ENCODE measurements at places on chromosomes 1 and 21.

- no peak for ATAC-seq
Measured at GRCh38 chr1:231021540-231022031, 18.5 kb downstream of the FAM89A start.

DNA sequence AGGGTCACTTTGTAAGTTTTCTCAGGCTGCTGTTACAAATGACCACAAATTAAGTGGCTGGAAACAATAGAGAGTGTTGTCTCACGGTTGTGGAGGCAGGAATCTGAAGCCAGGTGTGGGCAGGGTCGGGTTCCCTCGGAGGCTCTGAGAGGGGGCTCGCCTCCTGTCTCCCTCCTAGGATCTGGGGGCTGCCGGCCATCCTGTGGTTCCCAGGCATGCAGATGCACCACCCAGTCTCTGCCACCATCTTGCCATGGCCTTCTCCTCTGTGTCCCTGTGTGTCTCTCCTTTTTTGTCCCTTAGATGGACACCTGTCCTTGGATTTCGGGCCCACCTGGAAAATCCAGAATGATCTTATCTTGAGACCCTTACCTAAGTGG lies 4.8 kb downstream of the TP73 start:
- ATAC-seq = no peak

- peak; percentile 88 for ATAC-seq
Measured at GRCh38 chr1:35451125-35451528, 106.1 kb downstream of the KIAA0319L start.

DNA sequence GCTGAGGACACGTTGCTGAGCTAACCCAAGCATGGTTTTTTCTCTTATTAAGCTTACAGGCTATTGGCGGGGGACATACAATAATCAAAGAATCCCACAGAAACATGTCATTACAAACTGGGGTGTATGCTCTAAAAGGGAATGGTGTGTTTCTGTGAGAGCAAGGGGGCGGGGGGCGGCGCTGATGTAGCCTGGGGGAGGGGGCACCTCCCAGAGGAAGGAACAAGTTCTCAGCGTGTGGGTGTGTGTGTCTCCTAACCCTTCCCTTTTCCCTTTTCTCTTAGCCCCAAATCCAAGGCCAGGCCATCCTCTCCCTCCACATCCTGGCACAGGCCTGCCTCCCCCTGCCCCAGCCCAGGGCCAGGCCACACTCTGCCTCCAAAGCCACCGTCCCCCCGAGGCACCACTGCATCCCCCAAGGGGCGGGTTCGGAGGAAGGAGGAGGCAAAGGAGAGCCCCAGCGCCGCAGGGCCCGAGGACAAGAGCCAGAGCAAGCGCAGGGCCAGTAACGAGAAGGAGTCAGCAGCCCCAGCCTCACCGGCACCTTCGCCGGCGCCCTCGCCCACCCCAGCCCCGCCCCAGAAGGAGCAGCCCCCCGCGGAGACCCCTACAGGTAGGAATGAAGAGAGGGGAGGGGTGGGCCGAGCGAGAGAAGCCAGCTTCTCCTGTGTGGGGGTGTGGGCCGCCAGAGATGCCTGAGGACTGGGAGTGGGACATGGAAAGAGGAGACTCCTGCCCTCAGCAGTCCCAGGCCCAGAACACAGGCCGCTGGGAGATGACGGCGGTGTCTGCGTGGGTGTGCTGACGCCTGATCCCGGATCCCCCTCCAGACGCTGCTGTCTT lies 21.9 kb downstream of the MAP7D1 start:
- no peak for ATAC-seq

DNA sequence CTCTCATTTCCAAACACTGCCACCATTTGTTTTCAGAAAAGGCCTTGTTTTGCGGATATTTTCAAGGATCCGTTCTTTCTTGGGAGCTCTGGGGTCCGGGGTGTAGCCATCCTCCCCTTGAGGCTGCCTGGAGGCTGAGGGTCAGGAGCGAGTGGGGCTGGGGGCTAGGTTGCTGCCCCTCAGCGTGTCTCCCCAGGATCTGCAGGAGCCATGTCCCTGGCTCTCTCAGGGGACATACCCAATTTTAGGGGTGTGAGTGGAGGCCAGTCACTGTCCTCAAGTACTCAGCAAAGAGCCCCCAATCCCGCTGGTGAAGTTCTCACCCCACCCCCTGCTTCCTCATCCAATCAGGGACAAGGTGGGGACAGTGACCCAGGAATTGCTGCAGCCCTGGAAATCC lies 15.0 kb upstream of the PRDM16 start:
- no peak for ATAC-seq

DNA sequence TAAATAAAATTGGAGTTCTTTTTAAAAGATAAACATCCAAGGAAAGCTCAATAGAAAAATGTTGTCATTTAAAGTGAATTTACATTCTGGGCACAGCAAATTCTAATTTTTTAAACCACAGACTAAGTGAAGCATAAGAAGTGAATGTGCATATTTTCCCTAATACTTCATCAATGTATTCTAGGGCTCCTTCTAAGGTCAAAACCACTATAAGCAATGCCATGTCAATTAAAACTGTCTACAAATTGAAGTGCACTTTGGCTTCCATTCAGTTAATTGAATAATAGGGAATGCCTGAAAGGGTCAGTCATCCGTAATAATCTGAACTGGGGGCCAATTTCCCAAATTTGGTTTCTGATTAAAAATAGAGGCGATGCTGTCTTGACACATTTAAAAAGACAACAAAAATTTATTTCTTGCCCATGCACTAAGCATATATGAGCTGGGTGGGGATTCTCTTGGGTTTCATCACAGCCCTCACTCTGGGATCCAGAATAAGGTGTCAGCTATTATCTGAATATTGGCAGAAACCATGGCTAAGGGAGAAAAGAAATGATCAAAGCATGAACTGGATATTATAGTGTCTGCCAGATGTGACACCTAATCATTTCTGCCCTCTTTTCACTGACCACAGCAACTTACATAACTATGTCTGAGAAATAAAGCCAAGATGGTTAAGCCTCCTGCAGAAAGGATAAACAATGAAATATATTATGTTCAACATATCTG lies 660.6 kb upstream of the B3GALT2 start:
- no peak for ATAC-seq

DNA sequence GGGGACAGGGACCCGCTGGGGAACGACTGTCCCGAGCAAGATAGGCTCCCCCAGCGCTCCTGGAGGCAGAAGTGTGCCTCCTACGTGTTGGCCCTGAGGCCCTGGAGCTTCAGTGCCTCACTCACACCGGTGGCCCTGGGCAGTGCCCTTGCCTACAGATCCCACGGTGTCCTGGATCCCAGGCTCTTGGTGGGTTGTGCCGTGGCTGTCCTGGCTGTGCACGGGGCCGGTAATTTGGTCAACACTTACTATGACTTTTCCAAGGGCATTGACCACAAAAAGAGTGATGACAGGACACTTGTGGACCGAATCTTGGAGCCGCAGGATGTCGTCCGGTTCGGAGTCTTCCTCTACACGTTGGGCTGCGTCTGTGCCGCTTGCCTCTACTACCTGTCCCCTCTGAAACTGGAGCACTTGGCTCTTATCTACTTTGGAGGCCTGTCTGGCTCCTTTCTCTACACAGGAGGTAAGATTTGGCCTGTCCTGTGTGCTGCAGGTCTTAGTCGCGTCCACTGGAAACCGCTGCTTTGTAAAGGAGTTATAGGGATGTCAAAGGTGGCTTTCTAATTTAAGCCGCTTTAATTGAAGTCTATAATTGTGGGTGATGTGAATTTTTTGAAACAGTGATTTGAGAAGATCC lies 717 bp downstream of the UBIAD1 start:
- peak; percentile 57 for ATAC-seq

GRCh38 chr1:46488343-46489168 lies 1.1 kb upstream of the DMBX1 start:
- ATAC-seq = no peak

GRCh38 chr1:217372049-217372970 lies 258.6 kb downstream of the GPATCH2 start:
- no peak for ATAC-seq

DNA sequence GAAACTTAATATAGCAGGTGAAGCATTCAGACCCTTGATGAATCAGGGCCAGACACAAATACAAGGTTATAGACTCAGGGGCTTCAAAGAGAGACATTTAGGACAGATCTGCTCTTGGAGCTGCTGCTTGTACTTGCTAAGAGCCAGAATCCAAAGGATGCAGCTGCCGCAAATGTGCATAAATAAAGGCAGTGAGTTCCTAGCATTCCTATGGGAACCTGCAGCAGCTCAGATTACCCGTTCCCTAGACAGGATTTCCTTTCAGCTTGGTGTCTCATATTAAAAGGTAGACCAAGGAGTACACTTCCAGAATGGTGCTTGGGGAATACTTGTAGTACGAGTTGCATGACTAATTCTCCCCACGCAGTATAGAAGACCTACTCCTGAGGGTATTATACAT lies 9.7 kb upstream of the LRRC53 start:
- ATAC-seq = no peak

- no peak for ATAC-seq
Measured at GRCh38 chr1:17118706-17119075, 560 bp downstream of the PADI2 start.

DNA sequence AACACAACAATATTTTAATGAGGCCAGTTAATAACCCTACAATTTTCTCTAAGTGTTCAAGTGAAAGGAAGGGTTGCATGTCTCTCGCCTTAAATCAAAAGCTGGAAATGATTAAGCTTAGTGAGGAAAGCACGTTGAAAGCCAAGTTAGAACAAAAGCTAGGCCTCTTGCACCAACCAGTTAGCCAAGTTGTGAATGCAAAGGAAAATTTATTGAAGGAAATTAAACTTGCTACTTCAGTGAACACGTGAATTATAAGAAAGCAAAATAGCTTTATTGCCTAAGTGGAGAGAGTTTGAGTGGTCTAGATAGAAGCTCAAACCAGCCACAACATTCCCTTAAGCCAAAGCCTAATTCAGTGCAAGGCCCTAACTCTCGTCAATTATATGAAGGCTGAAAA lies 135.6 kb downstream of the DUSP10 start:
- no peak for ATAC-seq

DNA sequence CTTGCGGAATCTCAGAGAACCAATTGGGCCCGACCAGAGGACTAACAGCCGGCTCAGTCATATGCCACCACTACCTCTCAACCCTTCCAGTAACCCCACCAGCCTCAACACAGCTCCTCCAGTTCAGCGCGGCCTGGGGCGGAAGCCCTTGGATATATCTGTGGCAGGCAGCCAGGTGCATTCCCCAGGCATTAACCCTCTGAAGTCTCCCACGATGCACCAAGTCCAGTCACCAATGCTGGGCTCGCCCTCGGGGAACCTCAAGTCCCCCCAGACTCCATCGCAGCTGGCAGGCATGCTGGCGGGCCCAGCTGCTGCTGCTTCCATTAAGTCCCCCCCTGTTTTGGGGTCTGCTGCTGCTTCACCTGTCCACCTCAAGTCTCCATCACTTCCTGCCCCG lies 49.8 kb downstream of the ACP6 start:
- ATAC-seq = no peak

DNA sequence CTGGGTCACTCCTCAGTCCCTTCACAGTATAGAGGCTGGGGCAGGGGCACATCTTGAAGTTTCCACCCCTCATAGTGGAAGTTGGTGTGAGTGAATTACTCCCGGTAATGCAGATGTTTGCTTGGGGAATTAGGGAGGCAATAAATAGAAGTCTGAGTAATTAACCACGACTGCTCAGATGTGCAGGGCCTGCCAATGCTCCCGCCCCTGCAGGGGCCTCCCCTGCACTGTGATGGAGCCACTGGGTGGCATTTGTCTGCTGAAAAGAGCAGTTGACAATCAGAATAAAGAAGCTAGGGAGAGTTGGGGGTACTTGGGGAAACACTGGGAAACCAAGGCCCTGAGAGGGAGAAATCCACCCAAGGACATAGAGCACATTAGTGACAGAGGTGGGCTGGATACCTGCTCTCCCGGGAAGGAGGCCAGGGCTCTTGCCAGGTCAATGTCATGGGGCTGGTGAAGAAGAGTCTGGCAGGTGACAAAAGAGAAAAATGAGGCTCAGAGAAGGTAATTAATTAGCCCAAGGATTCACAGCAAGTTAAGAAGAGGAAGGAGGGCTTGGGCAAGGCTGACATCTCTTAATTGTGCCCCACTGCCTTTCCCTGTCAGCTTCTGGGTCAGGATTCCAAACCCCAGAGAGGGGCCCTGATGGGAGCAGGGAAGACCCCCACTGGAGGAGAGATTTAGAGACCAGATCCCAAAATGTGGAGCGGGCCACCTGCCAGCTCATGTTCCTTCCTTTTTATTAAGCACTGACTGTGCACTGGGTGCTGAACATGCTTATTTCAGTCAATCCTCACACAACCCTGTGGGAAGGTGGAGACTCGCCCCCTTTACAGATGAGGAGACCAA lies 436.2 kb downstream of the MATN1 start:
- ATAC-seq = no peak

All from activated CD4-positive, CD25-positive, alpha-beta regulatory T cell treated with anti-CD3 and anti-CD28 coated beads, Interleukin-2, amount 50 U/mL, for 24 hours (primary cell).